ENCODE measurements at places on chromosomes 13 and 19. TPM values are rescaled to one million over a fixed set of nuclear protein-coding genes. Genes with fewer than 3 reads are reported as not detected.

DNA sequence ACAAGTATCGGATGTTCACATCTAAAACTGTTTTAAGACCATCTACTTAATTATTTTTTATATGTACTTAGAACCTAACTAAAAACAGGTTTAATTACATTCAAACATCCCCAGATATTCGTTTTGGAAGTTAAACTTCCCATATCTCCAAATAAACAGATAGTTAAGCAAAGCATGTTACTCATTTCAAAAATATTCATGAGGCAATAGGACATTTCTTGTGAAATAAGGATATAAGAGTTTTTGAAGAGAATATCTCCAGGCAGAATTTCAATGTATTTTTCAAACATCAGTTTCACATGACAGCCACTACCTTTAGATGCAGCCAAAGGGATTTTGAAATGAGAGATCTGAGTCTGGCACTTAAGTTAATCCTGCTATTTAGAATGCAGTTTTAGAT is 697.5 kb downstream of the SLITRK1 start:
- DNase-seq, result no peak

GRCh38 chr13:43136920-43137575 is 113.7 kb downstream of the DNAJC15 start:
- no peak for DNase-seq

DNA sequence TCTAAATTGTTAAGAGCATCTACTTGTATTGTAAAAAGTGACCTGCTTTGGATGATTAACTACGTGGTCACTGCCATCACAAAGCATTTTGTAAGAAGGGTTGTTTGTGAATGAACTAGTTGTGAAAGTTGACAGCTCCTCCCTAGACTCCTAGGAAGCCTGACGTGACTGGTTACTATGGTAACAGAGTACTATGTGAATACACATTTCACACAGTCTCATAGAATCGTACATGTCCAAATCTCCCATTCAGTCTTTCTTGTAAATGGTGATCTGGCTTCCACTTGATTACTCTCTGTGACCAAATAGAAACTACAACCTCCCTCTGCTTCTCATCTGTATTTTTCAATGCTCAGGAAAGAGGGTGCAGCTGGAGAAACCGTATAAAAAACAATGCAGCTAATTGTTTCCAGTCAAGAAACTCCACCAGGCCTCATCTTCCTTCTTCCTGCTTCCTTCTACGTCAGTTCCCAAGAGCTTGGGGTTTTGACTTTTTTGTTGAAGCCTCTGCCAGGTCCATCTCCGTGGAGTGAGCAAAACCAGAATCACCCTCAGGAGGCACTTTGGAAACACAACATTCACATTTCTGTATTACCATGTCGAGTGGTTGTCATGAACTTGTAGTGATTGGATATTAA is 83.4 kb downstream of the GPC6 start:
- DNase-seq, result no peak

GRCh38 chr13:65497265-65497664 is 1732.9 kb downstream of the PCDH9 start:
- DNase-seq, result no peak

GRCh38 chr19:46404753-46405468 is 8.5 kb downstream of the CCDC8 start:
- no peak for DNase-seq

- DNase-seq, result no peak
Measured at GRCh38 chr13:35865341-35866240, 265.6 kb downstream of the DCLK1 start.

DNA sequence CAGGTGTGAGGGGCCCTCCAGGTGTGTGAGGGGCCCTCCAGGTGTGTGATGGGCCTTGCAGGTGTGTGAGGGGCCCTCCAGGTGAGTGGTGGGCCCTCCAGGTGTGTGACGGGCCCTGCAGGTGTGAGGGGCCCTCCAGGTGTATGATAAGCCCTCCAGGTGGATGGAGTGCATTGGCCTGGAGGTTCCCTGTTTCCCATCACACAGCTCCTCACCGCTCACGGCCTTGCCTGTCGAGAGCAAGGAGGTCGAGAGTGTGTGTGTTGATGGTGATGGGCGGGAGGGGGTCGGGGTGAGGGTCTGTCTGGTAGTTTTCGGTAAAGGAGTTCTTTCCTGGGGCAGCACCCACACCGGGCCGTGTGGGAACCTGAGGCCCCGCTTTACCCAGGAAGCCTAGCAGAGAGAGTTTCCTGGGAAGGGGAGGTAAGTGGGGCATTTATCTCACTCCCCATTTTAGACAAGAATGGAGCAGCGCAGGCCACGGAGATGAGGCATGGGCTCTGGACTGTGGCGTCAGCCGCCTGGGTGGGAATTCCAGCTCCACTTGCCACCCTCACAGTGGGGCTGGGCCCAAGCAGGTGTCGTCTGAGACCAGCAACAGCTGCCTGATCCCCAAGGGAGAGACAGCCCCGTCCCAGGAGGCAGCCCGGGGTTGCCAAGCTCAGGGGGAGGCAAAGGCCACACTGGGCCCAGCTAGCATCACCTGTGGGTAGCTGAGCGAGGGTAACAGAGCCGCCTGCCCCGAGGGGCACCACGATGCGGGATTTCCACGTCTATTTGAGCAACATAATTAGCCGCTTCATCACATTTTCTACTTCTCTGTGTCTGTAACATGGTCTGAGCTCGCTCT is 10.9 kb upstream of the GAS6 start:
- no peak for DNase-seq

- DNase-seq, result no peak
Measured at GRCh38 chr19:334296-335071, 10.1 kb downstream of the MIER2 start.

GRCh38 chr13:97296740-97297139 is 74.6 kb downstream of the MBNL2 start:
- no peak for DNase-seq

- DNase-seq, result no peak
Measured at GRCh38 chr19:29121684-29122083, 91.3 kb downstream of the UQCRFS1 start.

DNA sequence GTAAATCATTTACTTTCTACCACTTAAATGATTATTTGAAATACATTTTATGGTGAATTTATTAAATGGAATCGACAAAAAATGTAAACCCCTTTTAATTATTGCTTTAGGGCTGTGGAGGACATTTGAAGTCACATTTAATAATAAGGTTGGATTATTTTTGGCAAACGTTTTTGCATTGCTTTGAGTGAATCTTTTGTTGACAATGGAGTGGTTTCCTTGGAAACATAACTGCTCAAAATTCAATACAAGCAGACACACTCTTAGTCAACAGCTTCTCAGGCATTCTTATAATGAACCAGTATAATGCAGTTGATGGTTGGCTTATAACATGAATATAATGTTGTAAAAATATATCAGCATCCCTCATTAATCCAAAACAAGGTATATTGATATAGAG is 104.7 kb downstream of the DCLK1 start:
- no peak for DNase-seq

DNA sequence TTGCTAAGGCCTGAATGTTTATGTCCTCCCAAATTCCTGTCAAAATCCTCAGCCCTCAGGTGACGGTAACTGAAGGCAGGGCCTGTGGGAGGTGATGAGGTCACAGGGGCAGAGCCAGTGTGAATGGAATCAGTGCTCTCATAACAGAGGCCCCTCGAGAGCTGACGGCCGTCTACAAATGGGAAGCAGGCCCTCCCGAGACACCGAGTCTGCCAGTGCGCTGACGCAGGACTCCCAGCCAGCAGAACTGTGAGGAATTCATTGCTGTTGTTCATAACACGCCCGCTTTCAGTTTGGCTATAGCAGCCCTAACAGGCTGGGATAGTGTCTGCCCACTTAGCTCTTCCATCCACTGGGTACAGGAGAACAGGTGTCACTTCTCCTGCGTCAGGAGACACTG is 41.2 kb downstream of the CARS2 start:
- DNase-seq, result no peak

DNA sequence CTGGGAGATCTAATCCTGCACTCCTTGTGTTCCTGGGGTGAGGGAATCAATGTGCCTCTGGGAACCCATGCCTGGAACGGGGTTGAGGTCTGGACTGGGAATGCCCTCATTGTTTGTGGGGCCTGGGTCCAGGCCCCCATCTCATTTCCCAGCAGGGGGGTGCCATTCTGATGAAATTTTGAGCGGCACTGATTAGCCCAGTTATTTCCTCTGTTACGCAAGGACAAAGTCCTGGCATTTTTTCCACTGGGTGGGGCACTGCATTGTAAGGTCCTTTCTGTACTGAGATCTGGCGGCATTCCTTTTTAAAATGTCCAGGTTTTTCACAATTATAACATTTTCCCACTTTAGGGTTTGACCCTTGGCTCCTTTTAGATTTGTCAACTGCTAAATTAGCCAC is 14.8 kb downstream of the FPR3 start:
- DNase-seq, result no peak

DNA sequence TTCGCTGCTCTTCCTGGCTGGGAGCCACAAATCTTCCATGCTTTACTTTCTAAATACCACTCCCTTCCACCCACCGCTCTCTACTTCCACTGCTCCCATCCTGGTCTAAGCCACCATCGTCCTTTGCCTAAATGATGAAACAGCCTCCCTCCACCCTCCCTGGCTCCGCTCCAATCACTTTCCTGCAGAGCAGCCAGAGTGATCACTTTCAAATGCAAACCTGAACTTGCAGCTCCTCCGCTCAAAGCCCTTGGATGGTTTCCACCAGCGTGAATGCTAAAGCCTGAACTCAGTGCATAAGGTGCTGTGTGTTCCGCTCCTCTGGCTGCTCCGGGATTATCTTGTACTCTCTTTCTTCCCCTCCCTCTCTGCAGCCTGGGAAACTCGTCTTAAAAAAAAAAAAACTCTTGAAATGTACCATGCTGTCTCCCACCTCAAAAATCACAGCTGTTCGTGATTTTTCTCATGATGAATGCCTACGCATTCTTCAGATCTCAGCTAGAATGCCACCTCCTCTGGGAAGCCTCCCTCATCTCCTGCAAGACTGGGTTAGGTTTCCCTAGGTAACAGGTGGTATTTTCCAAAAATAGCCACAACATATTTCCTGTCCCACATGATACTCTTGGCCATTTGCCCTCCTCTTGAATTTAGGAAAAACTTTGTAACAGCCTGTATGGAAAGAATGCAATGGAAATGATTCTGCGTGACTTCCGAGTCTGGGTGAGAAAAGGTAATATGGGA is 3.7 kb upstream of the SIN3B start:
- DNase-seq, result no peak

GRCh38 chr19:1169921-1170885 is 3.9 kb downstream of the SBNO2 start:
- DNase-seq, result no peak

DNA sequence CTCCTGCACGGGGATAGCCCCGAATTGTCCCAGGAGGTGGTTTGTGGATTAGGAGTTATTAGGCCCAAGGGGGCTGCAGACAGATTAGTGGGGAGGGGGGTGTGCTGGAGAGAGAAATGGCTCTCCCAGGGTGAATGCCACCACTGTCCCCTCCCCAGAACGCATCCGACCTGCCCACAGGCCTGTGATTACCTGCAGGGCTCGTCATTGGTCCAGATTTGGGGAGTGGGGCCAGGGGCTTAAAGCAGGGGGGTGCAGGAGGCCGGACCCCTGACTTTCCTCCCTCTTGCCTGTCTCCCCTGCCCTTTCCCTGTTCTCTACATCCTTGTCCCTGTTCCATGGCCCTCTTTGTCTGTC is 1.2 kb downstream of the NRTN start:
- DNase-seq, result no peak

DNA sequence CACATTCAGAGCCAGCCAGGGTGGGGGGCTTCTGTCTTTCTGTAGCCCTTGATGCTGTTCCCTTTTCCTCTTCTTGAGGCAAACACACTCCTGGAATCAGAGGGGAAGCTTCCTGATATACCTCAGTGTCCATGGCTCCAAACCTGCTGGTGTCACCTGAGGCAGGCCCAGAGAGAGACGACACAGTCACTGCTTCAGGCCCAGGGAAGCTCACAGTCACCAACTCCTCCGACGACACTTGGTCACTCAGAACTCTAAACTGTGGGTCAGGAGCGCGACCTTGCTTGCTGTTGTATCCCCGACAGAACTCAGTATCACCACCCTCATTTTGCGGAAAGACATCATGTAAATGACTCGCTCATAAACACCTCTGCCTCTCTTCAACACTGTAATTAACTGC is 1.1 kb downstream of the ATP13A1 start:
- DNase-seq, result no peak

The PINLYP gene
- 13.8 TPM for total RNA-seq

The APOE gene
- 4.5 TPM for total RNA-seq

The TBC1D17 gene
- 33.5 TPM for total RNA-seq

The SPRY2 gene
- 0.91 TPM for total RNA-seq

The ZNF682 gene
- total RNA-seq, result 10.3 TPM
